ENCODE measurements at places on chromosomes 1 and 21. TPM values are rescaled to one million over a fixed set of nuclear protein-coding genes. Genes with fewer than 3 reads are reported as not detected.
A peak's percentile ranks its signal among the peaks of the same experiment; 100 is the strongest.

The GNG12 gene
- total RNA-seq: 45.3 TPM

DNA sequence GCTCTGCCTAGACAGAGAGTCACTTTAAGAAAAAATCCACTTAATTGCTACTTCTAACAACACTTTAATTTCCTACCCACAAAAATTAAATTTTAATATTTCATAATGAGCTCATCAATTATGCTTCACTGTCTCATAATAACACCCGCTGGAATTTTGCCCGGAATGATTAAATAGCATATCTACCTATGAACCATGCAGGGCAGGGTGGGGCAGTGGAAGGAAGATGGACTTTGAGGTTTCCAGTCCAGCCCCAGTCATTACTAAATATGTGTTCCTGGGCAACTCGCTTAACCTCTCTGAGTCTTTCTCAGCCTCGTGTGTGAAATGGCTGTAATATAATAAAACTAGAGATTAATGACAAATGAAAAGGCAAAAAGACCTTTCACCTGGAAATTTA lies 32.8 kb upstream of the SLC45A1 start:
- no peak for DNase-seq

DNA sequence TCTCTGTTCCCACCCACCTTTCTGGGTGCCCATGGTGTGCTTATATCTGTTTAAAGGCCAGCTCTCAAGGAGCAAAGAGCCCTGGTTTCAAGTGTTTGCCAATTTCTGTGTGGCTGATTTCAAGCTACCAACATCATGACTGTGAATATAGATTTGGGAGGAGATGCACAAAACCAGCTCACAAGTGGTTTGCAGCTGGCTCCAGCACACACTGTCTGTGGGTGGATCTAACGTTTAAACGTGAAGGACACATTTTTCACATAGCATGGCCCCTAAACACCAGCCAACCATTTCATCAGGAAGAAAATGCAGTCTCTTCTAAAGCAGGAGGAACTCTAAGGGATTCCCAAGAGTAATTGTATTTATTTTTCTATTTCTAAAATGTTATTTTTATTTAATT lies 65.2 kb downstream of the FCRL5 start:
- DNase-seq: no peak

DNA sequence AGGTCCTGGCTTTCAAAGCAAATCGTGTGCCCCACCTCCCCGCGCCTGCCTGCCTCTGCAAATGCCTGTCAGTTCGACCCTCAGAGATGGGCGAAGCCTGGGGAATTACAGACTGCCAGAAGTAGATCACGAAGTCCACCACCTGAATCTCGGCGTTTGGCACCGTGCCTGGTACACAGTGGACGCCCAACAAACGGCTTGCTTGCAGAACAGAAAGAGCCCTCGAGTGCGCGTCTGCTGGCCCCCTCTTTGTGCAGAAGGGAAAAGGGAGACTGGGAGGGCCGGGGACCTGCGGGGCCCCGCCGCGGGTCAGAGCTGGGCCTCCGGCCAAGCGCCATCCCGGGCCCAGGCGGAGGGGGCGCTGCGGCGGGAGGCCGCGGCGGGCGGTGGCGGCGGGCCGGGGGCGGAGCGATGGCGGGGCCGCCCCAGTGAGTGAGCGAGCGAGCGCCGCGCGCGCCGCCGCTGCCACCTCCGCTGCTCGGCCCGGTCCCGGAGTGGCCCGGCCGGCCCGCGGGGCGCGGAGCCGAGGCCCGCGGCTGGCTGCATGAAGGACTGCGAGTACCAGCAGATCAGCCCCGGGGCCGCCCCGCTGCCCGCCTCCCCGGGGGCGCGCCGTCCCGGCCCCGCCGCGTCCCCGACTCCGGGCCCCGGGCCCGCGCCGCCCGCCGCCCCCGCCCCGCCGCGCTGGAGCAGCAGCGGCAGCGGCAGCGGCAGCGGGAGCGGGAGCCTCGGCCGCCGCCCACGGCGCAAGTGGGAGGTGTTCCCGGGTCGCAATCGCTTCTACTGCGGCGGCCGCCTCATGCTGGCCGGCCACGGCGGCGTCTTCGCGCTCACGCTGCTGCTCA lies at the start of gene ZDHHC18:
ZDHHC18 (plus strand) TSS at position 428 of the 845 bp plus-strand sequence; CDS start at position 545, 117 bp downstream.
- peak; percentile 72 for DNase-seq

DNA sequence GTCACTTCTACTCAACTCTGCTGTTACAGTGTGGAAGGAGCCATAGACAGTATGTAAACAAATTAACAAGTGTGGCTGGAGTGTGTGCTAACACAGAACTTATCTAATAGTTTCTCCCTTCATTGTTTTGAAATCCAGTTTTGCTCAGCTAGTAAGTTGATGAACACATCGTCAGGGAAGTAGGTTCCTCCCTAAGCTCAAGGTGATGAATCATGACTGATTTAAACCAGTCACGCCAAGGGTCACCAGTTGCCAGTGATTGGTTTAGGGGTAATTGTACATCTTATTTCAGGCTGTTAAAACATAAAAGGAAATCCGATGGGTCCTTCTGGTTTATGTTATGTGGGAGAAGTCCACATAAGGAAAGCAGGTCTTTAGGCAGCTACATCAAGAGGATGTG lies 97.0 kb upstream of the CHODL start:
- DNase-seq: no peak

GRCh38 chr1:246726255-246726679 lies 2.1 kb downstream of the SCCPDH start:
- no peak for DNase-seq

DNA sequence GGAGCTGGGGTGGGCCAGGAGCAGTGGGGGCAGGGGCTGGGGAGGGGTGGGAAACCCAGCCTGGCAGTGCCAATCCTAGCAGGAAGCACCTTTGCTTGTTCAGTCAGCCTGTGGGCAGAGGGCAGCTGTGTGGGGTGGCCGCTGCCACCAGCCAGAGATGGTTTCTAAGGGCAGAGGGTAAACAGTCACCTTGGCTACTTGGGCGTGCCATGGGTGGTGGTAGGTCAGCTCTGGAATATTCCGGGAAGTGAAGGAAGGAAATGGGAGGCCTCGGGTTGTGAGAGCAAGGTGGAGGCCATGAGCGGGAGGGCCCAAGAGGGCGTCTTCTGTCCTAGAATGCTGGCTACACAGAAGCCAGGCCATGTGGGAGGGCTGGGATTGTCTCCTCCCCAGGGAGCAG lies 20.7 kb upstream of the WNT4 start:
- DNase-seq: no peak

DNA sequence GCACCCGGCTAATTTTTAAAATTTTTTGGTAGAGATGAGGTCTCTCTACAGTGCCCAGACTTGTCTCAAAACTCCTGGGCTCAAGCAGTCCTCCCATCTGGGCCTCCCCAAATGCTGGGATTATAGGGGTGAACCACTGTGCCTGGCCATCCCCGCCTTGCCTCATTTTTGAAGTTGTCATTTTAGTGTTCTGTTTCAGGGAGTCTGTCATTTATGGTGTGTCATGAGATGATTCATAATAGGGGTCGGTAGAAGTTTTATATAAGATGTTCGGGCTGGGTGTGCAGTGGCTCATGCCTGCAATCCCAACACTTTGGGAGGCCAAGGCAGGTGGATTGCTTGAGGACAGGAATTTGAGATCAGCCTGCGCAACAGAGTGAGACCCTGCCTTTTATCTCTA lies 8.5 kb downstream of the PRCC start:
- no peak for DNase-seq
